Left lung (tissue), 14 donors: ENCODE measurements at places on chromosomes 4 and X. TPM values are rescaled to one million over a fixed set of nuclear protein-coding genes. Genes with fewer than 3 reads are reported as not detected.

The BTC gene
- 5.9 TPM for polyA plus RNA-seq

GRCh38 chr4:120008957-120009356, 57.7 kb downstream of the MAD2L1 start:
- no peak overlapping the region for H3K4me3 ChIP-seq
- DNase-seq: no peak
- H3K27me3 ChIP-seq: no peaks in the 10 kb centered on the region

The FRG1 gene
- 53.2 TPM for polyA plus RNA-seq

DNA sequence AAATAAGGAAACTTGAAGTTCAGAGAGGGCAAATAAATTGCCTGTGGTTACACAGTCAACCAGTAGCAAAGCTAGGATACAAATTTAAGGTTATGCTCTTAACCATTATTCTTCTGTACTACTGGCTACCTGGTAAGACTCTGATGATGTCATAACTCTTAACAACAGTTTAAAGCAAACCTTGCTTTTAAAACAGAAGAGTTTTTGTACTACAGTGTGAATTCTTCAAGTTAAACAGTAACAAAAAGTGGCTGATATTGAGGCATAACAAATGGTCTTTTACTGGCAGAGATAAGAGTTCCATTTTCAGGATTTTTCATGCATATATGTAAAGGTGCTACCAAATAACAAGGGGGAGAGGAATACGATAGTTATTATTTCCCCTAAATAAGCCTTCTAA, 23.4 kb downstream of the TAB3 start:
- H3K27me3 ChIP-seq: no peaks in the 10 kb centered on the region
- H3K36me3 ChIP-seq: no peaks in the 10 kb centered on the region
- no peak overlapping the region for H3K4me3 ChIP-seq
- H3K27ac ChIP-seq: peak overlapping the region; percentile 33
- no peak for DNase-seq
- H3K4me1 ChIP-seq: no peaks in the 10 kb centered on the region

GRCh38 chrX:103503853-103504207, 15.5 kb downstream of the RAB40A start:
- H3K27ac ChIP-seq: no peak overlapping the region
- DNase-seq: no peak

- no peaks in the 10 kb centered on the region for H3K27me3 ChIP-seq
- H3K4me1 ChIP-seq: no peaks in the 10 kb centered on the region
- no peak overlapping the region for H3K4me3 ChIP-seq
- H3K27ac ChIP-seq: peak overlapping the region; percentile 84
- DNase-seq: no peak
- H3K36me3 ChIP-seq: no peaks in the 10 kb centered on the region
Observed at GRCh38 chrX:30613721-30614120, 36.2 kb upstream of the TASL start.

The GAGE12F gene
- polyA plus RNA-seq: not detected
